Effector memory CD8-positive, alpha-beta T cell (primary cell): ENCODE measurements at places on chromosomes 1 and 21.

DNA sequence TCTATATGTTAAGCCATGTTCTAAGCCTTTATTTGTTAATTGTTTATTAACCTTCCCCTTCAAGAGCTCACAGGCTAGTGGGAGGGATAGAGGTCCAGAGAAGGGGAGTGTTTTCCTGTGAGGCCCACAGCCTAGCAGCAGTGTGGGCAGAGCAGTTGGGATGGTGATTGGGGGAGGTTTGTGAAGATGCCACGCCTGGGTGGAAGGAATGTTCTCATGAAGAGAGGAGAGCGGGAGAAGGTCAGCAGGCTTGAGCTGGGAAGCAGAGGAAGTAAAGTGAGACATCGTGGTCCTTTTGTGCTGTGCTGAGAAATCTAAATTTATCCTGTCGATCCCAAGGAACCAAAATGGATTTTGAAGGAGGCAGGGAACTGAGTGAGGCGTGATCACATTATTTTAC lies 42.6 kb downstream of the TRAPPC10 start:
- no peak for DNase-seq

- no peak for DNase-seq
These were observed at the start of gene GNG4 for GRCh38 chr1:235649368-235650163. GNG4 (minus strand) TSS chr1:235649784; CDS start chr1:235583838, 65,946 bp downstream.

DNA sequence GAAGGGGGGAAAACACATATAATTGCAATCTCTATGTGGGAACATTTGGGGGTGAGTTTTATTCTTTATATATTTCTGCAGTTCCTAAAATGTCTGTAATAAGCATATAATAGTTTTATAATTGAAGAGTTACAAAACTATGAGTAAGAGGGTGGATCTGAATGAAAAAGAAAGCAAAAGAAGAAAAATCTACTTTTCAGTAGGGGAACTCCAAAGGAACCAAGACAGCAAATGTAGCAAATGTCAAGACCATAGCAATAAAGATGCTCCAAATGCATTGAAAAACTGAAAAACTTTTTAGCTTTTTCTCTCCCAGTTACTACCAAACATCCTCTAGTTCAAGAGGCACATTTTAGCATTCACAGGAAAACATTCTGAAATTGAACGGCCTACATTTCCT lies 434.8 kb downstream of the LMO4 start:
- no peak for DNase-seq

- no peak for DNase-seq
These were observed 3.3 kb downstream of the PLA2G5 start for GRCh38 chr1:20073256-20073655.

DNA sequence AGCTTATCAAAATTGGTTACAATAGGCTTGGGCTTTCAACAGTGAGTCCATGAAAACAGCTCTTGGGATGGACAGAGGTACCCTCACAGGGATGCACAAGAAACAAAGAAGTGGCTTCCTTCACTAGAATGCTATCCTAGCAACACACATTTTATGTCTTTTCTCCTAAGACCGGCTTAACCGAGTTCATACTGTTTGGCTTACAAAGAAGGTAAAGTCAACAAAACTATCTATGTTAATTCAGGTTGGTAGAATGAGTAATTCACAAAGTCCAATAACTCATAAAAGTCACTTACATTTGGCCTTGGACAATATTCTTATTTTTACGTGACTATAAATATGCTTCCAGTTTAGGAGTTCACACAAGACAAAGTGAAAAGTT lies 9.0 kb downstream of the ERG start:
- no peak for DNase-seq

GRCh38 chr1:187655104-187655503 lies 826.4 kb downstream of the PLA2G4A start:
- no peak for DNase-seq

DNA sequence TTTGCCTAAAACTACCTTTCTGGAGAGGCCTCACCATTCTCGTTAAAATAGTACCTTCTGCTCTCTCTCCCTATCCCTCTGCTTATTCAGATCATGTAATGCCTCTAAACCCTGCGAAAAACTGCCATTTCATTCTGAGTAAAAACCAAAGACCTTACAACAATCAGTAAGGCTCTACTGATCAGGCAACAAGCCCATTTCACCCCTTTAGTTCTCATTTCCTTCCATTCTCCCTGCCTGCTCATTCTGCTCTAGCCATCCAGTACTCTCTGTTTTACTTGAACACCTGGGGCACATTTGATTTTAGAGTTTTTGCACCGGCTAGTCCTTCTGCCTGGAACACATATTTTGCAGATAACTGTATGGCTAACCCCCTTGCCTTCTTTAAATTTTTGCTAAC lies 187.8 kb downstream of the COQ8A start:
- no peak for DNase-seq

GRCh38 chr1:217014066-217014465 lies 290.8 kb upstream of the ESRRG start:
- DNase-seq = no peak

DNA sequence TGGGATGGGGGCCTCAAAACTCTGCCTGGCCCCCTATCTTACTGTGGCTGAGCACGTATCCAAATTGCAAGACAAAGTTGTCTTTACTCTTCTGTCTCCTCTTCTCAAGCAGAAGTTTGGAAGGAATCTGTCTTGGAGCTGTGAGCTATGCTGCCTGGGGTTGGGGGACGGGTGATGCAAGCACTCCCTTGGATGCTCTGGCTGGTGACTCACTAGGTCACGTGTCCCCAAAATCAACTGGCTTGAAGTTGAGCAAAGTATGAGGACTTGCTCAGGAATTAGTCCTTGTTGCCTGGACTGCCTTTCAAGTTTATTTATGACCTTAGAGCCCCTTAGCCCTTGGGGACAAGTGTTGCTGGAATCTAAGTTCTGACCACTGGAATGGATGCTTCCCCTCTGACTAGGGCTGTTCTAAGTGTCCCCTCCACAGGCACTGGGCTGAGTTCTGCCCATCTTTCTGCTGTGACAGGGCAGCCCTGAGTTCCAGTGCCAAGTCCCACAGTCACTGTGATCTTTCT lies 269.5 kb downstream of the HHAT start:
- DNase-seq = no peak

DNA sequence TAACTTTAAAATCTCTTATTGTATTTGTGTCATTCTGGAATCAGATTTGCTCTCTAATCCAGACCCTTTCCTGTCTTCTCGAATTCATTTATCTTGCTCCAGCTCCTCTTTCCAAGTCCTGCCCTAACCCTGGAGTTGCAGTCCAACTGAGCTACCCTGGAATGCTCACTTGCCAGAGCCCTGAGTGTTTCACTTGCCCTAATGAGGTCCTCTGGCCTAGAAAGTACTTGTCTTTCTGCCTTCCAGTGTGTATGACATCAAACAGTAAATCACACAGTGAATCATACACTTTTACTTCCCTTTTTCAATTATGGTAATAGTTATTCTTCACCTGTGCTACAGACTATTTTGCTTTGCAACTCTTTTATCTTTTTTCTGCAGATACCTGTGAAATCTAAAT lies 96.9 kb downstream of the NEK7 start:
- DNase-seq = no peak

- DNase-seq = no peak
These were observed 94.5 kb downstream of the SYT2 start for GRCh38 chr1:202615501-202616354.

GRCh38 chr21:46131588-46131837 lies 23.9 kb downstream of the FTCD start:
- no peak for DNase-seq

DNA sequence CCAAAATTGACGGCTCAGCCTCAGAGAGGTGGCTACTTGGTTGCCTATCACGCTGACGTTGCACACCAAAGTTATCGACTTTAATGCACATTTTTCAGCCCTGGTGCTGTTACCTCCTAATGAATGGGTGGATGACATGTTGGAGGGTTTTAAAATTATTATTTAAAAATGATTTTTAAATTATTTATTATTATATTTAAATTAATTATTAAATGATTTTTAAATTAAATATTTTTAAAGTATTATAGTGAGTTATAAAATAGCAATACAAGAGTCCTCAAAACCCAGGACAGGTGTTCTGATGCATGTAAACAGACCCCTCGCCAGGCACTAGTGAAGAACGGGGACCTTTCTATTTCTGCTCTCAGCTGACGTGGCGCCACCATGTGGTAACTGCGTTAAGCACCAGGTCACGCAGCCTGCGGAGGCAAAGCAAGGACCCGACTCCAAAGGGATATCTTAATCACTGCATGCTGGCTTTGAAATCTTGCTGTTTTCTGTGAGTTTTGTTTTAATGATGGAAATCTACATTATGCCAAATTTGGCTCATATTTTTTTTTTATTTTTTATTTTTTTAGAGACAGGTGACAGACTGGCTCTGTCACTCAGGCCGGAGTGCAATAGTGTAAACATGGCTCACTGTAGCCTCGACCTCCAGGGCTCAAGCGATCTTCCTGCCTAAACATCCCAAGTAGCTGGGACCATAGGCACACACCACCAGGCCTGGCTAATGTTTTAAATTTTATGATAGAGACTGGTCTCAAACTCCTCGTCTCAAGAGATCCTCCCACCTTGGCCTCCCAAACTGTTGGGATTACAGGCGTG lies 22.6 kb downstream of the CASP9 start:
- peak; percentile 37 for DNase-seq
